ENCODE measurements at places on chromosomes 4 and X. TPM values are rescaled to one million over a fixed set of nuclear protein-coding genes. Genes with fewer than 3 reads are reported as not detected.

TMEM154 gene
- total RNA-seq, result 164 TPM

- DNase-seq, result no peak
These were observed 40.4 kb downstream of the SMIM20 start for GRCh38 chr4:25954293-25954904.

- no peak for DNase-seq
These were observed 366.8 kb upstream of the FGF13 start for GRCh38 chrX:139078342-139078741.

DNA sequence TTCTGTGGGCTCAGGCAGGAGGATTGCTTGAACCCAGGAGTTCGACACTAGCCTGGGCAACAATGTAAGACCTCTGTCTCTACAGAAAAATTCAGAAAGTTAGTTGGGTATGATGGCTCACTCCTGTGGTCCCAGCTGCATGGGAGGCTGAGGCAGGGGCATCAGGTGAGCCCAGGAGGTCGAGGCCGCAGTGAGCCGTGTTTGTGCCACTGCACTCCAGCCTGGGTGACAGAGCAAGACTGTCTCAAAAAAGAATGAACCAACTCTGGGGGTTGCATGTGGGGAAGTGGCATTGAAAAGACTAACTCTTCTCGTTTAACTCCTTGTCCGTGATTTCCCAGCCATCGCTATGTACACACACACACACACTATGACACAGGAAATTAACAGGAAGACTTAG lies 26.9 kb downstream of the ENOPH1 start:
- DNase-seq, result no peak

Data from suprapubic skin (tissue), 4 donors.